ENCODE measurements at places on chromosomes 6 and 20.

GRCh38 chr20:21518292-21518991 lies 4.6 kb upstream of the NKX2-2 start:
- DNase-seq, result no peak

DNA sequence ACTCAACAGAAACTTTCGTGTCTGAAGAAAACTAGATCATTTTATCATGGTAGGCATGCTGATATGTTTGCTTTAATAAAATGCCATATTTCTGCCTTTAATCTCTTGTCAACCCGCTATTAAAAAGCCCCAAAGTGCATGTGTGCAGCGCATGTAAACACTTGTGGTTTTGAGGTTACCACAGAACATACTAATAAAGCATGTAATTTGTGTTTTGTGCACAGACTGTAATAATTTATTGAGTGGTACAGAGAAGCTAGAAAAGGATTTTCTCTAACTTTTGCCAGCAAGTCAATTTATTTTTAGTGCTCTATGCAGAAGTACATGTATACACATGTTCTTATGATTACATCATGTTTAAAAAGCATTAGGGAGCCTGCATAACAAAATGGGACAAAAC lies 349.9 kb upstream of the SLC35B3 start:
- DNase-seq, result no peak

DNA sequence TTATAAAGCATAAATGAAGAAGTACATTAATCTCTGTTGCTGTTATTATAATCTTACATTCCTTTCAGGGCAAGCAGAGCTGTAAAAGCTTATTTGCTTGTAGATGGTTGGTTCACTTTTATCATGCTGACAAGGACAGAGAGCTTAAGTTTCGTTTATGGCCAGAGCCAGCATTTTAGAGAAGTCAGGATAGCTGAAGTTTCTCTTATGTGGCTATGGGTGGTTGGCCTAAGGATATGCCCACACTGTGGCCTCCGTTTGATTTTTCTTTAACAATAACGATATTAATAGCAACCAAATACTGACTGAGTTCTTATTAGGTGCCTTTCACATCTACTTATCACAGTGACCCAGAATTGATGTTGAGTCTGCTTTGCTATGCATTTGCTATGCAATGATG lies 78.5 kb downstream of the FARS2 start:
- DNase-seq, result no peak

- no peak for DNase-seq
Observed at GRCh38 chr6:71977884-71978283, 91.5 kb downstream of the RIMS1 start.

GRCh38 chr6:7797386-7797785 lies 71.5 kb downstream of the BMP6 start:
- no peak for DNase-seq

- no peak for DNase-seq
Observed at GRCh38 chr6:3798055-3798919, 46.8 kb upstream of the PXDC1 start.

GRCh38 chr20:38434301-38434741 lies 807 bp downstream of the SNHG17 start:
- DNase-seq, result no peak

DNA sequence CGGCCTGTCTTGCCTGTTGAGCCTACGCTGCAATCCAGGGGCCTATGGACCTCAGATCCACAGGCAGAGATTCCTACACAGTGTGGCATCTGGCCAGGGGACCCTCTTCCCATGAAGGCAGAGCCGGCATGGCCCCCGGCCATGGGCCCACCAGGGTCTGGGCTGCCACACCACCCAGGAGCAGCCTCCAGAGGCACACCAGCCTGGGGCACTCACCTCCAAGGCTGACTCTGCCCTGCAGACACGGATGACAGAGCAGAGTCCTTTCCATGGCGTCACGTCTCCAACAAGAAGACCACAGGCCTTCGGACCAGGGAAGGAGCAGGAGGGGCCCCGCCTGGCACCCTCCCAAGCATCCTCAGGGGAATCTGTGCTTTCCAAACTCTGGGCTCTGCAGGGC lies 3.5 kb upstream of the HRH3 start:
- DNase-seq, result no peak

DNA sequence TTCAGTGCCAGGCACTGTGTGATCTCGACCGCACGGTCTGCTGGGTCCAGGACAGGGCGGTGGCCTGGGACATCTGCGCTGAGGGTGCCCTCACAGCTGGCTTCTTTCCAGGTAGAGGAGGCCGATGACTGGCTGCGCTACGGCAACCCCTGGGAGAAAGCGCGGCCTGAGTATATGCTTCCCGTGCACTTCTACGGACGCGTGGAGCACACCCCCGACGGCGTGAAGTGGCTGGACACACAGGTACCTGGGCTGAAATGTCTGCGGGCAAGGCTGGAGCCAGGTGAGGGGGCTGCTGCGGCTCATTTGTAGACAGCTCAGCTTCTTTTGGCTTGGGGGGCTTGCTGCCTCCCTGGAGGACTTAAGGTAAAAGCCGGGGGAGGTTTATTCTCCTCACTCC lies 26.6 kb downstream of the PYGB start:
- no peak for DNase-seq

- DNase-seq, result no peak
Observed at GRCh38 chr20:10089871-10090587, 55.2 kb downstream of the ANKEF1 start.
